ENCODE measurements at places on chromosomes 3 and 15.

DNA sequence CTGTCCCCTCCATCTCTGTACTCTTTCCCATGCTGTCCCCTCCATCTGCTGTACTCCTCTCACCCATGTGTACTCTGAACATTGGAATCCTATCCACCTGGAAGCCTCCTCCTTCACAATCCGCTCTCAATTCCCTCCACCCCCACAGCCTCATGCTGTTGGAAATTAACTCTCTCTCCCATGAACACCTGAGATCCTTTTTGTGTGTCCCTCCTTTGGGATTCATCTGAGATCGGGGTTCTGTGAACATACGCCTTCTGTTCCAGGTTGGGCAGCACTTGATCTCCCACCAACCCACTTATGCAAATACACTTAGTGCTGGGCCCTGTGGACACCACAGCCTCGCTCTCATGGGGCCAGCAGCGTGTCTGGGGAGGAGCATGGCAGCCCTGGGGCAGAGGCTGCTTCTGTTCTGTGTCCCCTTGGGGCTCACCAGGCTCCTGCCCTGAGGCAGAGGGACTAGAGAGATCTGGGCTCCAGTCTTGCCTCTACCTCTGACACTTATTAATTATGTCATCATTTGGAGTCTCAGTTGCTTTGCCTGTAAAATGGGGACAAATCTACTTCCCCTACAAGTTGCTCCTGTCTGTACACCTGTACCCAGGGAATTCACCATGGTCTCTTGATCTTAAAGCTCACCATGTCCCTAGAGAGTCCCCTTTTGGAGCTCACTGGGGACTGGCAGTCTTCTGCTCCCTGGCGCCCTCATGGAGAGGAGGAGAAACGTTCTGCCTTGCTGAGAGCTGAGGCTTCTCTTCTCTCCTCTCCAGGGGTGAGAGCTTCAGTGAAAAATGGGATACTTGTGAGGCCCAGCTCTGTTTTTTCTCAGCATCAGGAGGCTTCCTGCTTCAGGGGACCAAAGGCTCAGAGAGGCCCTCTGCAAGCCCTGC lies 42.7 kb downstream of the ITGA11 start:
- no peak for DNase-seq

- no peak for DNase-seq
These were observed 83.9 kb upstream of the DCBLD2 start for GRCh38 chr3:98985431-98985830.

- DNase-seq = no peak
These were observed 27.6 kb downstream of the ARNT2 start for GRCh38 chr15:80431635-80432344.

- no peak for DNase-seq
These were observed 319.4 kb downstream of the PLCL2 start for GRCh38 chr3:17204049-17204650.

GRCh38 chr3:71979175-71979574 lies 194.2 kb upstream of the PROK2 start:
- DNase-seq = no peak

GRCh38 chr3:160291909-160292299 lies 66.7 kb downstream of the C3orf80 start:
- no peak for DNase-seq

GRCh38 chr3:113736548-113737089 lies 9.4 kb downstream of the NAA50 start:
- no peak for DNase-seq

DNA sequence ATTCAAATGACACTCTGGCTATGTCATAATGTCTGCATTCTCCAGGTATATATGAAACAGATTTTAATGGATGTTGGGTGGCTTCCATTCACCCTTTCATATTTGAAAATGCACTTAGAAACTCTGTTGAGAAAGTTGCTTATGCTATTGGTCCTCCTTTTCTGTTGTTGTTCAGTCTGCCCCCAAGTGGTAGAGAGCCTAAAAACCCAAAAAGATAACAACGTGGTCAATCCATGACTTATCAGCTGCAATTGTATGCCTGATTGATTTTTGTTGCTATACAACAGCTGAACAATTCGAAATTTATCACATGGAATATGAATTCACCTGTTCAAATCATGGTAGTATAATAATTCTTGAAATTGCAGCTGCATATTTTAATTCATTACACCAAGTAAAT lies 279.8 kb downstream of the ROBO2 start:
- DNase-seq = no peak

- DNase-seq = no peak
These were observed 15.3 kb downstream of the HDAC11 start for GRCh38 chr3:13495351-13495813.

- no peak for DNase-seq
These were observed 88.4 kb upstream of the RASGRP1 start for GRCh38 chr15:38652998-38653397.

- DNase-seq = no peak
These were observed 26.4 kb upstream of the MYZAP start for GRCh38 chr15:57565311-57565710.

DNA sequence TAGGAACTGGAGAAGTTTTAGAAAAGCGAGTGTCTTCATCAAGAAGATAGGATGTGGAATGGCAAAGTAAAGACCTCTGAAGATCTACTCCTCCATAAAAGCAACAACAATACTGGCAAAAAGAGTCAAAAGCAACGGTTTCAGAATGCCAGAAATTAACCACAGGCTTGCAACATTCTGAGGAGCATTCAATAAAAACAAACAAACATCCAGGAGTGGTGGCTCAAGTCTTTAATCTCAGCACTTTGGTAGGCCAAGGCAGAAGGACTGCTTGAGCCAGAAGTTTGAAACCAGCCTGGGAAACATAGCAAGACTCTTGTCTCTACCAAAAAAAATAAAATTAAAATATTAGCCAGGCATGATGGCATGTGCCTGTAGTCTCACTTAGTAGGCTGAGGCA lies 143.2 kb upstream of the HACD2 start:
- DNase-seq = no peak

DNA sequence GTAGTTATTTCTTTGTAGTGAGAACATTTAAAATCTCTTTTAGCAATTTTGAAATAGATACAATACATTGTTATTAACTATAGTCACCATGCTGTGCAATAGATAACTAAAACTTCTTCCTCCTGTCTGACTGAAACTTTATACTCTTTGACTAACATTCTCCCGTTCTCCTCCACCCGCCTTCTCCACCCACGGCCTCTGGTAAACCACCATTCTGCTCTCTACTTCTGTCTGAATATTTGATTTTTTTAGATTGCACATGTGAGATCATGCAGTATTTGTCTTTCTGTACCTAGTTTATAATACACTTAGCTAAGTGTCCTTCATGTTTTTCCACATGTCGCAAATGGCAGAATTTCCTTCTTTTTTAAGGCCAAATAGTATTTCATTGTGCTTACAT lies 72.8 kb upstream of the RBM5 start:
- DNase-seq = no peak

- DNase-seq = no peak
These were observed 60.3 kb downstream of the RAB11A start for GRCh38 chr15:65929573-65929972.

GRCh38 chr3:12840591-12841148 lies 695 bp downstream of the RPL32 start:
- no peak for DNase-seq

DNA sequence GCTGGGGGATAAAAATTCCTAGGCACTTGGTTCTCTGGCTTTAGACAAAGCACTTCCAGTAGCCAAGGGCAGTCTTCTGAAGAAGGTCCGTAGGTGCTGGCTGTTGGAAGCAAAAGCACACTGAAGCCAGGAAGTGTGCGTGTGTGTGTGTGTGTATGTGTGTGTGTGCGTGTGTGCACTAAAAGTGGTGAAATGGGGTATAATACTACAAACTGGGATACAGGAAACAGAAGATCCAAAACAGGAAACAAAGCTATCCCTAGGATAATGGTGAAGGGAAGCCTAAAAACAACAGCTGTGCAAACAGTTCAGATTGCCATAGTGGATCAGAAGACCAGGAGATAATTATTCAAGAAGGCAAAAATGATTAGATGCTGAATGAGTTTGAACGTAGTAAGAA lies 103.4 kb downstream of the IL20RB start:
- no peak for DNase-seq

GRCh38 chr3:145639003-145639606 lies 521.9 kb downstream of the PLOD2 start:
- DNase-seq = no peak

GRCh38 chr3:58572013-58572633 lies 5.1 kb downstream of the FAM107A start:
- DNase-seq = no peak

- no peak for DNase-seq
These were observed 109.4 kb upstream of the SAMMSON start for GRCh38 chr3:69890084-69890483.

- DNase-seq = no peak
These were observed 66.4 kb upstream of the CNTN6 start for GRCh38 chr3:1026395-1026794.

GRCh38 chr15:90286678-90287077 lies 21.2 kb downstream of the NGRN start:
- no peak for DNase-seq

DNA sequence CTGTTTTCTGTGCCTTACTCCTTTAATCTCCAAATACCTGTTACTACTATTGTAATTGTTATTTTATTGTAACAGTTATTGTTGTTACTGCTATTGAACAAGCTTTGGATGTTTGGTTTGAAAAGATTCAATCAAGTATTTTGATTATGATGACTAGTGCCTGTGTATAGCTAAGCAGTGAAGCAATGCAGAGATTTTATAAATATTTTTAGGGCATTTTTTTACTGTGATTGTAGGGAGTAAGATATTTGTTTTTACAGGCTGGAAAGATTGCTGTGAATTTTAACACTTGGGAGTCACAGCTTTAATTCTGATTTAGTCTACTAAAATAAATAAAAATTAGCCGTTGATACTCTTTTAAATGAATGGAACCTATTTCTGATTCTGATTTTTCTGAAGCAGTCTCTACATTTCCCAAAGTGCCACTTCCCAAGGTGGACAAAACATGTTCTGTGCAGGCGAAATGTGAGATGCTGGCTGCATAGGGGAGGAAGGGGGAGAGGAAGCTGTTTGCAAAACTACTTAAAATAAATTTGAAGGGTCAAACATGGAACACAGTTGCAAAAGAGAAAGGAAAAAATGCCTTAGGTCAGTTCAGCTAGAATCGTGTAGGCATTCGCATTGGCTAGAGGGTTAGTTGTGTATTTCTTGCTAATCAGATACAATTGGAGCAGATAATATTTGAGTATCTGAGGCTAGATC lies 25.7 kb downstream of the EEFSEC start:
- DNase-seq = no peak

DNA sequence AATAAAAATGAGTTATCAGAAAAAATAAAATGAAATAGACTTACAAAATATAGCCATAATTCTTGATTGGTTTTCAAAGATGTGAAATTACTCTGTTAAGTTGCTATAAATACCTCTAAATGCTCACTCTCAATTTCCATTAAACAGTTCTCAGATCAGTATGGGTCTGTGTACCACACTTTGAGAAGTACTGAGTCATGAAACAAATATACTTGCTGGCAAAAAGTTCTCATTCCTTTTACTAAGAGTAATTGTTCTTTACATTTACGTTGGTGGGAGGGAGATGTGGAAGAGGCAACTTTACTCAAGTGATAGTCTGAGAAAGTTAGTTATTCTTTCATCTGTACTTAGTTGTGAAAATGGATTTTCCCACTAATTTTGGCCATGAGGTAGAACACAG lies 96.3 kb downstream of the ZNF385D start:
- no peak for DNase-seq

- DNase-seq = no peak
These were observed 87.6 kb upstream of the SLC25A26 start for GRCh38 chr3:66133050-66133757.

- DNase-seq = no peak
These were observed 1037.0 kb upstream of the CFAP20DC start for GRCh38 chr3:60086811-60087210.

DNA sequence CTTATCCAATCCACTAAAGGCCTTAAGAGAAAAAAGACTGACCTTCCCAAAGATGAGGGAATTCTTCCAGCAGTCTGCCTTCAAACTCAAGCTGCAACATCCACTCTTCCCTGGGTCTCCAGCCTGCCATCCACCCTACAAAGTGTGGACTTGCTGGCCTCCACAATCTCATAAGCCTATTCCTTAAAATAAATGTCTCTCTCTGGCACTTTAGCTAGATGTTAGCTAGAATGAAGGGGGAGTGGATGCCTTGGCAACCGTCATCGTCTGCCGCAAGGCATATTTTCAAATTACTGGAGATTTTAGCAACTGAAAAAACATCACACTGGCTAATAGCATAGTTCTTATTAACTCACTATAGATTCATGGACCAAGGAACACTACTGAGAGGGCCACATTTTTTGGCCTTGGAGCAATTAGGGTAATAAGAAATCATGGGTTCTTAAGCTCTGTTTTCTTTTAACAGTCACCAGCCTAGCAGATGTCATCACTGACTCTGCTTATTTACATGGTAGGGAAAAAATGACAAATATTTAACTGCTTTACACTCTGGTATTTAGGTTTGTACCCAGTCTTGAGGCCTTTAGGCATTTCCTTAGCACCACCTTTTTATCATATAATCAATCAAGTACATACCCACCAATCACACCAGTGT lies 245.3 kb downstream of the MYRIP start:
- DNase-seq = no peak

DNA sequence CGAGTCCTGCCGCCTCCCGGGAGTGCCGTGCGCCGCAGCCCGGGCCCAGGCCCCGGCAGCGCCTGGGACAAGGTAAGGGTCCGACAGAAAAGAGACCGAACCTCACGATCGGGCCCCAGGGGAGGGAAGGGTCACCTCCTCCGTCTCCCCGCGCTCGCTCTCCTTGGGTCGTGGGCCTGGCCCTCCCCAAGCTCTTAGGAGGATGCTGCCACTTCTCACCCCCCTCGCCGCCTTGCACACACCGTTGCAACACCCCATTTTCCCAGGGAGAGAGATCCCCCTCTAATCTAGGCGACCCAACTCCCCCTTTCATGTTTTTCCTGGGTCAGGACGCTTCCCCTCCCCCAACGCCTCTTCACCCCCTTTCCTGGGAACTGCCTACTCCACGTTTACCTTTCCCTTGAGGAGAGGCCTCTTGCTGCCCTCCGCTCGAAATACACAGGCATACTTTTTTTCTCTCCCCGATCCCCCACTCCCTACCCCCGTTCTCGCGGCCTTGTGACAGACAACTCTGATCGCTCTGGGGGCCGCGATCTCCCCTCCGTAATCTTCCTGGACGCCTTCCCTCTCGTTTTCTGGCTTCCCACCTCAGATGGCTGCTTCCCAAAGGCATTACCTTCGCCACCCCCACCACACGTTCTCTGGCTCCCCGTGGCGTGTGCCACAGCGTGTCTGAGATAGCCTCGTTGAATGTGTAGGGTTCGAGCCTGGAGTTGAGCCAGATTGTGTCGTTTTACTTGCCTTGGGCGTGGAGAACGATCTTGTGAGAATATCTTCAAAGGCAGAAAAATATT lies 688 bp downstream of the SETD5 start:
- no peak for DNase-seq

All from GM12891 (cell line).